ENCODE measurements at places on chromosomes 2 and 18.
A peak's percentile ranks its signal among the peaks of the same experiment; 100 is the strongest.

- DNase-seq = no peak
These were observed 5.0 kb upstream of the CNGA3 start for GRCh38 chr2:98341241-98341640.

DNA sequence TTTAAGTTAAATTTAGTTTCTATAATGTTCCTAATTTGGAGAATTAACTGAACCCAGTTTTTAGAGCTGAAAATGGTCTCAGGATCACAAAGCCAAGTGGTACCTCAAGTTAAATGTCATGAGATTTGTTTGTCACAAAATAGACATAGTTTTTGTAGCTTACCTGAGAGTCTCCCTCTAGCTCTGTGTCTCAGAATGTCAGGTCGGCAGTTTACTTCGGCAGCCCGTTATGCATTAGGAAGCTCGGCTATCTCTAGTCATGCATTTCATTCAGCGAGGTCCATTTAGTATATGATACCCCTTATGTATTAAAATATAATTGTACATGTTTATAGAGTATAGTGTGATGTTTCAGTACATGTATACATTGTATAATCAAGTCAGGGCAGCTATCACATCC lies 155.6 kb downstream of the EML6 start:
- no peak for DNase-seq

- DNase-seq = no peak
These were observed 20.9 kb upstream of the SMAD4 start for GRCh38 chr18:51009072-51009471.

GRCh38 chr2:225164401-225165050 lies 122.3 kb upstream of the DOCK10 start:
- DNase-seq = no peak

GRCh38 chr2:60998628-60999545 lies 18.6 kb upstream of the PEX13 start:
- DNase-seq = peak; percentile 70

DNA sequence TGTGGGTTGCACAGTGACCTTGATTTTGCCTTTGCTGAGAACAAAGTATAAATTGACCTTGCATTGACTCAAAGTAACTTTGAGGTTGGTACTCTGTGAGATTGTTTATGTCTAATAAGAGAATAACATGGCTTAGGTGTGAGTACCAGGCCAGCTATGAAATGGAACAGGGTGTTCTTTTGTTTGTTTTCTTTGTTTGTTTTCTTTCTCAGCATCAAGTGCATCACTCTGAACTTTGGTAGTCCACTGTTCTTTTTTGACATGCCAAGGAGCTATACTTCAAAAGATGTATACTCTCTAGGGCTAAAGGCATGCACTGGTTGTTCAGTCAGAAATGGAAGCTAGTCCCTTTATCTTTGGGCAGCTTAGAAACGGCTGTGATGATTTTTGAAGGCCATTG lies 5.1 kb downstream of the ABCB11 start:
- no peak for DNase-seq

DNA sequence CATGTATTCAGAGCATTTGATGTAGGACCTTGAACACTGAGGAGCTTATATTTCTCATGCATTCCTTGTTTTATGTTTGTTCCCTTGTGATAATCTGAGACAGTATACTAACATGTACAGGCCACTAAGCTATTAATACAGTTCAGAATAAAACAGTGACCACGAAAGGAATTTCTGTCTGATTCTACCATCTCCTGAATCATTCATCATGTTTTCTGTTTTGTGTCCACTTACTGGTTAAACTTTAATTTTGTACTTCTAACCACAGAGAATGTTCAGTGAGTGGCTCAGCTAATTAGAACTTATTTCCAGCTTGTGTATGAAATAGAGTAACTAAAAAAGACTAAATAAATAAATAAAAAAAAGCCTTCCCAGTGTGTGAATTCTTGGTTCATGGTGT lies 110.4 kb downstream of the LRP1B start:
- DNase-seq = no peak

DNA sequence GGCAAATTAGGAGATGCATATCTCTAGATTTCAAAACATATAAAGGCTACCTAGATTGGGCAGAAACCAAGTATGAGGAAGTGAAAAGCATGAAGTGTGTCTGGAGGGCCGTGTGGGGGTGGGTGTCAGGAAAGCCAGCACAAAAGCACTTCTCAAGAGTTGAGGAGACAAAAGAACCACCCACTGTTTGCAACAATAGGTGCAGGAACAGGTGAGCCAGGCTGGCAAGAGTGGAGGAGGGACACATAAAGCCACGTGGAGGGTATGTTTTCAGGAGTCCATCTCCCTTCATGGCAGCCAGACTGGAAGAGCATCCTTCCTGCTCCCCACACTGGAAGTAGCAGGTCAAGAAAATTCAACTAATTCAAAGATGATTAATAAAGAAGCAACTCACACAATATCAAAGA lies 96.4 kb downstream of the CERS6 start:
- no peak for DNase-seq

GRCh38 chr2:1675633-1676032 lies 68.7 kb downstream of the PXDN start:
- DNase-seq = no peak

- no peak for DNase-seq
These were observed 81.2 kb downstream of the ADD2 start for GRCh38 chr2:70686577-70687460.

GRCh38 chr2:216659276-216659675 lies 26.1 kb downstream of the IGFBP2 start:
- DNase-seq = no peak

DNA sequence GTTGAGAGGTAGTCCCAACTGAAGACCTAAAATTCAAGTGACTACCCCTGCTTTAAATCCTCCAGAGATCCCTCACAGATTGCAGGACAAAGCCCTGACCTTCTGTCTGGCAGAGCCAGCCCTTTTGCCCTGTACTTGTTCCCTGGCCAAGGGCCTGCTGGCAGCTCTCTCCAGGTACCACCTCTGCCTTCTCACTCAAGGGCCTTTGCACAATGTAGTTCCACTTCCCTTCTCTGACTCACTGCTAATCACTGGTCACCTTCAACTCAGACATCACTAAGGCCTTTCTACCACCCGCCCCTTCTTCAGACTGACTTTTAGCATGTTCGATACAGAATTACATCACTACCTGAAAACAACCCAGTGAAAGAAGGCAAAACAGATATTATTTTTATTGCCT lies 411.0 kb downstream of the TMEM182 start:
- DNase-seq = no peak

GRCh38 chr2:34808426-34808825 lies 1209.3 kb upstream of the FAM98A start:
- no peak for DNase-seq

DNA sequence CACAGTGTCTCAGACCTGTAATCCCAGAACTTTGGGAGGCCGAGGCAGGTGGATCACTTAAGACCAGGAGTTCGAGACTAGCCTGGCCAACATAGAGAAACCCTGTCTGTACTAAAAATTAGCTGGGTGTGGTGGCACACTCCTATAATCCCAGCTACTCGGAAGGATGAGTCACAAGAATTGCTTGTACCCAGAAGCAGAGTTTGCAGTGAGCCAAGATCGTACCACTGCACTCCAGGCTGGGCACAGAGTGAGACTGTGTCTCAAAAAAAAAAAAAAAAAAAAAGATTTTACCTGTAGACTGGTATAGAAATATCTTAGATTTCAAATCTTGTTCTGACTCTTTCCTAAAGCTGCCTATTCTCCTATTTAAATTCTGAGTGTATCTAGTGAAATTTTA lies 7.2 kb upstream of the KLHL29 start:
- no peak for DNase-seq

DNA sequence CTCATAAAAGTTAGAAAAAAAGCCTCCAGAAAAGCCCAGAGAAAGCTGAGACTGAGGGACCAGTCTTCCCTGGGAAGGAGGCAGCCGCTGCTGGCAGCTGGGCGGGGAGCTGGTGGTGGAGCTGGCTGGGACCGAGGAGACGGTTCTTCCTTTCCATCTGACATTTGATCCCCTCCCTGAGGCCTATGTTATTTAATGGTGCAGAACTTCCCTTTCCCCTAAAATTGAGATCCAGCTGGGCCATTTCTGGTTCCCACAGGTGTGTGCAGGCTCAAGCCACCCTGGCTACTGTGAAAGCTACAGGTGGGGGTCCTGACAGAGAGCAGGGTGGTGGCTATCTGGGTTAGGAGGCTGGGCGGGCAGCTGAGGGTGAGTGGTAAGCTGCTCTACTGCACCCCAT lies 81.5 kb upstream of the FZD7 start:
- DNase-seq = no peak

- no peak for DNase-seq
These were observed 2.9 kb upstream of the LNPK start for GRCh38 chr2:176004934-176005333.

- DNase-seq = no peak
These were observed 20.8 kb downstream of the ADNP2 start for GRCh38 chr18:80129672-80130367.

DNA sequence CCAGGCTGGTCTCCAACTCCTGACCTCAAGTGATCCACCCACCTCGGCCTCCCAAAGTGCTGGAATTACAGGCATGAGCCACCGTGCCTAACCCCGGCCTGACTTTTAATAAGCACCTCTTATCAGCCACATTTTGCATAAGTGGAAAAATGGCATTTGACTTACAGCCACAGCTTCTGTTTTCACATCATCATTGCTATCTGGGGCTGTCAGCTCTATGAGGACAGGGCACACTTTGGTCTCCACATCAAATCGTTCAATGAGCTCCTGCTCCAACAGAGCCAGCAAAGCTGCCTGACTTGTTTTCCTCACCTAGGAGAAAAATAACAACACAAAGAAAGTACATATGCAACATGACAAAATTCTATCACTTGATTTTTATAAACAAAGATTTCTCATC lies 26.4 kb downstream of the PPP4R1 start:
- DNase-seq = no peak

DNA sequence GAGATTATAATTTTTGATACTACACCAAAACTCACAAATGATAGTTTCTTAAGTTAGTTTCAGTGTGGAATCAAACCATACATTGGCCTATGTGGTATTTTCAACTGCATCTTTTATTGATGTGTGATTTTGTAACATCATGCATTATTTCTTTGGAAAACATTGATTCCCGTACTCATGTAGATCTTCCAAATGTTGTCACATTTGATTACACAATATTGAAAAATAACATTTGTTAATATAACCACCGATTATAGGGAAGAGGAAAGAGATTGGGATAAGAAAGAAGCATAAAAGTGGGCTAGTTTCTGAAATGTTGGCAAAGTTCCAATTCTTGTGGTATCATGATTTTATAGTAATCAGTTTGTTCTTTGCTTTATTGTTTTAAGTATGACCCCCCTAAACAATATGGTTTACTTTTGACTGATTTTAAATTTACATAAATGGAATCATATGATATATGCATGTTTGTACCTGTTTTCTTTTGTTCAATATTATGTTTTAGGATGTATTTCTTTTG lies 117.2 kb upstream of the OTX1 start:
- no peak for DNase-seq

DNA sequence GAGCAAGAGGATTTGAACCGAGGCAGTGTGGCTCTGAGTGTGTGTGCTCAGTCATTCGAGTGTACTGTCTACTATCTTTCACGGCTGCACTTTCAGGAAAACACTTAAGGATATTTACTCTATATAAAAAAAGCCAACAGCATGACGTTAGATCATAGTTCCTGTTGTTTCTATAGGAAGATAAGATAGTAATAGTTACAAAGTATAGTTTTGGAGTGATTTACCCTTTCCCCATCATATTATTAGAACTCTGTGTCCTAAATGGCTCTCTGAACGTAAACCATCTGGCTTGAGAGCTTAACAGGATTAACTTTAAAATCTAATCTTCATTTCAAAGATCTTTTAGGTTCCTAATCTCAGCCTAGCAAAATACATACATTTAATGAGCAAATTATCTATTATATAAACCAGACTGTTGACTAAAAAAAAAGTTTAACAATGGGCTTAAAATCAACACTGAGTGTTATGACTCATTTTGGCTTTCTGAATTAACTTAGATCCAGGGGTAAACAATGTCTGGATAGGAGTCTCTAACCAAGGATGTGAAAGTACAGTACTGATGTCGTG lies 150.3 kb upstream of the DNMT3A start:
- no peak for DNase-seq

- no peak for DNase-seq
These were observed 96.7 kb downstream of the CCDC148 start for GRCh38 chr2:158359846-158360245.

GRCh38 chr18:26978812-26979341 lies 113.4 kb upstream of the AQP4 start:
- no peak for DNase-seq

GRCh38 chr18:3624935-3625741 lies 175.2 kb downstream of the TGIF1 start:
- peak; percentile 60 for DNase-seq

Data from CD4-positive, alpha-beta T cell treated with Interleukin-21 for 1 hour (primary cell).